ENCODE measurements at places on chromosomes 5 and 9. TPM values are rescaled to one million over a fixed set of nuclear protein-coding genes. Genes with fewer than 3 reads are reported as not detected.

GRCh38 chr5:154196281-154196680, 5.7 kb downstream of the GALNT10 start:
- no peak for DNase-seq

DNA sequence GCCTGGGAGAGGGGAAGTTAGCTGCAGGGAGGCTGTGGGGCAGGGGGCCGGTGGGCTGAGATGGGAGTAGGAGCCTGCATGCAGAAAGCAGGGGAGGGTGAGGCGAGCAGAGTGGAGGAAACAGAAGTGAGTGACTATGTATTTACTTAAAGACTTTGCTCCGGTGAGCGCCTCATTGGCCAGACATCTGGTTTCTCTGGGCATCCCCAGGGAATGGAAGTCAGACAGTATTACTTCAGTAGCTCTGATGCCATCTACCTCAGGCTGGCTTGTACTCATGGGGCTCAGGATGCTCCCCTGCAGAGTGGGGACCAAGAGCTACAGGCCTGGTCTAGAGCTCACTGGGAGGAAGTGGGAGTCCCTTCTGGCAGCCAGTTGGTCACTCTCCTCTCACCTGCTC, 78.2 kb upstream of the ARAP3 start:
- DNase-seq, result no peak

DNA sequence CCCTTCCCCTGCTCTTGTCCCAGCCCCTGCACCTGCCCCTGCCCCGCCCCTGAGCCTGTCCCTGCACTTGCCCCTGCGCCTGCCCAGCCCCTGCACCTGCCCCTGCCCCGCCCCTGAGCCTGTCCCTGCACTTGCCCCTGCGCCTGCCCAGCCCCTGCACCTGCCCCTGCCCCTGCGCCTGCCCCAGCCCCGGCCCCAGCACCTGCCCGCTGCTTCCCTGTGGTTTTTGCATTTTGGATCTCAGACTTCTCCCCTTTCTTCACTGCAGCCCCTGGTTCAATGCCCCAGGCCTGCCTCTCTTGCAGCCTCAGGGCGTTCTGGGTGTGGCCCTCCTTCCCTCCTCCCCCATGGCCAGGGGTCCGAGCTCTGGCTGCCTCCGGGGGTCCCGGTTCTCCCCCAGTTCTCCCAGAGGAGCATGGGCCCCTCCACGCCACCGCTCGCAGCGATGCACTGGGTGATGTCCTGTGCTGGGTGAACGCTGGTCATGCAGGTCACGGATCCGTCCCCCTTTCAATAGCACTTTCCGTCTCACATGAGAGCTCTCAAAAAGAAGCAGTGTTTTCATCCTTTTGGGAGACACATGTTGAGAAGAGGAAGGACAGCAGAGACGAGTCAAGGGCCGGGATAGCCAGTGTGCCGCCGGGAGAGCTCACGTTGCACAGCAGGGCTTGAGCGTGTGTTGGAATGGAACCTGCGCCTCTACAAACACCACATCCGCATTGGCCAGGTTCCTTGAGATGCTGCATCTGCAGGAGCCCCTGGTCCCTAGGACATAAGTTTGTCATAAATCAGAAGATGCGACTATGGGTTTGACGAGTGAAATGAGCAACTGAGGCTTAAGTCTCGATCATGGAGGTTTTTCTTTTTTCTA, 44.0 kb upstream of the IRX4 start:
- no peak for DNase-seq

DNA sequence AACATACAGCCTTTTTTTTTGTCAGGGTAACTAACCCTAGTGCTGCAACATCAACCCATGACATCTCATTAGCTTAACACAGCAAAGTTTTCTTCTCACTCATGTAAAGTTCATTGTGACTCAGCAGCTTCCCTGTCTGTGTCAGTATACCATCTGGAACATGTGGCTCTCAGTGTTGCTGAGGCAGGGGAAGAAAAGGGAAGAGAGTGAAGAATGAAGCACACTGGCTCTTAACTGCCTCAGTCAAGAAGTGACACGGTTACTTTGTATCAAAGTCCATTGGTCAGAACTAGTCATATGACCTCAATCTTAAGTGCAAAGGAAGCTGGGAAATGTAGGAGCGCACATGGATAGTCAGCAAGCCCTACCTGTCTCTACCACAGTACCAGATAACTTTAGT, 185.0 kb upstream of the ELL2 start:
- no peak for DNase-seq

DNA sequence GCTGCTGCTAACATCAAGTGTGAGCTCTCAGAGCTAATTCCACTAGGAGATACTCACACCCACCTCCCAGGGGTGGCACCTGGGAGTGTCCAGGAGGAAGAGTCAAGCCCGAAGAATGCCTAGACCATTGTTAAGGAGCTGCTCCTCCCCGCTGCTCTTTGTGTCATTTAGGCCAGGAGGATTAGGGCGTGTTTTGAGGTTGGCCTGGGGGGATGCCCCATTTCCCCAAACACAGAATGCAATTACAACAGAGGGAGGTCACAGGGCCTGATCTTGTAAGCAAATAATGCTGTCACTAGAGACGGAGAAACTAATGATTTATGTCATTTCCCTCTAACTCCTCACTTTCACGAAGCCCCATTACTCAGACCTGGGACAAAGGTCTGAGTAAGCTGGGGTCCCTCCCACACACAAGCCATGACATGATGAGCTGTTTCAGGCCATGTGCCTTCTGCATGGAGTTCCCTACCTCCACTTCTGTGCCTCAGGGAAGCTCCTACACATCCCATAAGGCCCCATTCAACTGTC, 312.5 kb downstream of the ACTL7B start:
- no peak for DNase-seq

The LRRC19 gene
- polyA plus RNA-seq, result 17.0 TPM

The WNK2 gene
- 21.4 TPM for polyA plus RNA-seq

The STPG3 gene
- polyA plus RNA-seq, result 1.3 TPM

The PLAC8L1 gene
- polyA plus RNA-seq, result 0.38 TPM

The LHX3 gene
- polyA plus RNA-seq, result not detected

The BSPRY gene
- 11.1 TPM for polyA plus RNA-seq

The IFNW1 gene
- not detected for polyA plus RNA-seq
